ENCODE measurements at places on chromosomes 12 and 14.

GRCh38 chr12:46395388-46395787, 22.8 kb upstream of the SLC38A2 start:
- DNase-seq = no peak

DNA sequence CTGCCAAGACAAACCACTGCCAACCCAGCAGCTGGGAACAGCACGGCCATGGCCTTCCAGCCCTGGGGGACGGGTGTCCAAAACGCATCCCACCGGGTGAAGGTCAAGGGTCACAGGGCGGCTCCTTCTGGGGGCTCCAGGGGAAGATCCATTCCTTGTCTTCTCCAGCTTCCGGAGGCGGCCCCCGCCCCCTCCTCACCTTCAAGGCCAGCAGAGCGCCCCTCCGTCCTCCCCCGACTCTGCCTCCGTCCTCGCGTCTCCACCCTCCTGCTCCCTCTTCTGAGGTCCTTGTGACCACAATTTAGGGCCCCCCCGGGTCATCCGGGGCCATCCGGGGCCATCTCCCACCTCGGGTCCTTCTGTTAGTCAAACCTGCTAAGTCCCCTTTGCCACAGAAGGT, 3.9 kb upstream of the NUDT14 start:
- no peak for DNase-seq

- no peak for DNase-seq
Observed at GRCh38 chr14:95237958-95238340, 80.6 kb upstream of the DICER1 start.

DNA sequence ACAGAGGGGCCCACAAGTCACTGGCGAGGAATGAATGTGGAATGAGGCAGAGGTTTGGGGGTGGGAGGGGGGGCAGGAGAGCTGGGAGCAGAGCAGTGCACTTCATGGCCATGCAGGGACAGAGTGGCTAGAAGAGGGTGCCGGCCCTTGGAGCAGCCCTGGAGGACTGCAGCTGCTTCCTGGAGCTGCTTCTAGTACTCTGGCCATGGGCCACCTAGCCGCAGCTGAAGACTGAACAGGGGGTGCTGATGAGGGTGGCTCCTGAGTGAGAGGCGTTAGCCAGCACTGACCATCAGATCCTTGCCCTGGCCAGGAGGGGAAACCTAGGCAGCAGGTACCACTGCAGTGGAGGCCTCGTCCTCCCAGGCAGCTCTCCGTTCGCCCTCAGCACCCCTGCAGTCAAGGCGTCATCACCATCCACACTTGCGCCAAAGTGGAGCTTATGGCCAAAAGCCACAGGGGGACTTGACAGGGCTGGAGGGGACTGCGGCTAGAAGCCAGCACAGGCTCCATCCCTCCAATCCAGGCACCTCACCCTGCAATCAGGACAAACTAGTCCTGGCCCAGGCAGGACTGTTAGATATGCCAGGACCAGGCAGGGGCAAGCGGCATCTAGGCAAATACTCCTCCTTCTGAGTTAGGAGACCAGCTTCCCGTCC, 16.4 kb downstream of the OTUB2 start:
- DNase-seq = peak; percentile 16

GRCh38 chr12:126346087-126346486, 1280.9 kb downstream of the AACS start:
- DNase-seq = no peak

DNA sequence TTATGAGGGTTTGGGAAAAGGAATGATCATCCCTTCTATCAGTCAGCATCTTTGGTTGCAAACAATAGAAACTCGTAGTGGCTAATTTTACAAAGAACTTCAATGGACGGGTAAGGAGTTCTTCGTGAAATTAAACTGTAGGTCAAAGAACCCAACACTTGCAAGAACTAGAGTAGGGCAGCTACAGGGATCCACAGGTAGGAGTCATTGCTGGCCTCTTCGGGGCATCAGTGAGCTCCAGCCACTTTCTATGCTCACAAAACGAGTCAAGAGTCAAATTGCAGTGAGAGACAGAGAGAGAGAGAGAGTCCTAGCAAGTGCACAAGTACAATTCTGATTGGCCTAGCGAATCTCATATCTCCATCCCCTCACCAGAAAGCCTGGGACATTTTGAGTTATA, 29.9 kb upstream of the OTX2 start:
- DNase-seq = no peak

DNA sequence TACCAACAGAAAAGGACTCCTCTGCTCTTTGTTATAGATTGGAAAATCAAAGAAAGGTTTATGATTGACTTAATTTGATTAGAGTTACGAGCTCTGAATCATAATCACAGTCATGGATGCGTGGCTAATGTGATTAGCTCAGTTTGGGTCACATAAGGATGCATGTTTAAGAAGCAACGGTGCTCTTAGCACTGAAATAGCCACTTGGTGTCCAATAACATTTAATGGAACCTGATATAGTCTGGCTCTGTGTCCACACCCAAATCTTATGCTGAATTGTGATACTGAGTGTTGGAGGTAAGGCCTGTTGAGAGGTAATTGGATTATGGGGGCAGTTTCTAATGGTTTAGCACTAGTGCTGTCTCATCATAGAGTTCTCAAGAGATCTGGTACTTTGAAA, 501.6 kb downstream of the SLC6A15 start:
- DNase-seq = no peak

GRCh38 chr12:109726511-109727038, 12.9 kb downstream of the FAM222A start:
- DNase-seq = no peak

GRCh38 chr14:96130854-96131253, 73.8 kb upstream of the BDKRB2 start:
- peak; percentile 47 for DNase-seq
